ENCODE measurements at places on chromosomes 4 and X.

DNA sequence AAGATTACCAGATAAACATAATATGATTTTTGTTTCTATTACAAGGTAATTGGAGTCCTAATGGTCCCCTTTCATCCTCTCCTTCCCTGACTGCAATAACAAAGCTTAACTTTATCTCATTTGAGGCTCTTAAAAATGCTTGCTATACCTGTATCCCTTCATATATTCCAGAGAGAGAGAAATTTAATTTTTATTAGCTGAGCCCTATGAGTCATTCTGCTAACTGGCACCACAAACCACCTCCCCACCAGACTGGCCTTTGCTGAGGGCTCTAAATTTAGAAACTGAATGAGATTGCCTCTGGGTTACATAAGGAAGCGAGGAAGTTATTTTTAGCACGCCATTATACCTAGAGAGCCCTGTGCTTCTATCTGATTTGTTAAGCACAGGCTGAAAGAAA lies 27.4 kb downstream of the CBLL2 start:
- DNase-seq = peak; percentile 23

GRCh38 chrX:110748256-110748806 lies 47.3 kb downstream of the CHRDL1 start:
- no peak for DNase-seq

GRCh38 chr4:180630012-180630665 lies 1613.1 kb upstream of the TENM3 start:
- no peak for DNase-seq

DNA sequence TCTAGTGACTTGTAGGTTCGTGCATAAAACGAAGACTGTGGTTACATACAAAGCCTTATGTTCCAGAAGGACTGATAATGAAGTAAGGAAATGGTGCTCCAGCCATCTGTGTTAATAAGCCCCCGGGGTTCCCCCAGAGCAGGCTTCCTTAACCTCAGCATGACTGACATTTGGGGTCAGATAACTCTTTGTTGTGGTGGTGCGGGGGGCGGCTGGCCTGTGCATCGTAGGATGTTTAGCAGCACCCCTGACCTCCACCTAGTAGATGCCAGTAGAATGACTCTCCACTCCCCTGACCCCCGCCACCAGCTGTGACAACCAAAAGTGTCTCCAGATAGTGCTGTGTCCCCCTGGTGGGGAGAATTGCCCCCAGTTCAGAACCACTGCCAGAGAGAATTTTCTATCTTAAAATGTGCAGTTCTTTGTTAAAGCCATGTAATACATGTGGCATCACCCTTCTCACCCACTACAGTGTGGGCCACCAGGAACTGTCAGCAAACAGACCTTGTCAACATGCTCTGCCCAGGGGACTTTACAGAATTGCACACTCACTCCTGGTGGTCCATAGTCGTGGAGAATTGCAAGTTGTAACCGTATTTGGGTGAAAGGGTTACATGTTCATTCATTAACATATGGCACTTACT lies 7.5 kb downstream of the SH3KBP1 start:
- DNase-seq = no peak

GRCh38 chr4:25330905-25331808 lies 18.6 kb downstream of the ZCCHC4 start:
- no peak for DNase-seq

GRCh38 chrX:11589641-11590040 lies 76.1 kb downstream of the ARHGAP6 start:
- DNase-seq = no peak

DNA sequence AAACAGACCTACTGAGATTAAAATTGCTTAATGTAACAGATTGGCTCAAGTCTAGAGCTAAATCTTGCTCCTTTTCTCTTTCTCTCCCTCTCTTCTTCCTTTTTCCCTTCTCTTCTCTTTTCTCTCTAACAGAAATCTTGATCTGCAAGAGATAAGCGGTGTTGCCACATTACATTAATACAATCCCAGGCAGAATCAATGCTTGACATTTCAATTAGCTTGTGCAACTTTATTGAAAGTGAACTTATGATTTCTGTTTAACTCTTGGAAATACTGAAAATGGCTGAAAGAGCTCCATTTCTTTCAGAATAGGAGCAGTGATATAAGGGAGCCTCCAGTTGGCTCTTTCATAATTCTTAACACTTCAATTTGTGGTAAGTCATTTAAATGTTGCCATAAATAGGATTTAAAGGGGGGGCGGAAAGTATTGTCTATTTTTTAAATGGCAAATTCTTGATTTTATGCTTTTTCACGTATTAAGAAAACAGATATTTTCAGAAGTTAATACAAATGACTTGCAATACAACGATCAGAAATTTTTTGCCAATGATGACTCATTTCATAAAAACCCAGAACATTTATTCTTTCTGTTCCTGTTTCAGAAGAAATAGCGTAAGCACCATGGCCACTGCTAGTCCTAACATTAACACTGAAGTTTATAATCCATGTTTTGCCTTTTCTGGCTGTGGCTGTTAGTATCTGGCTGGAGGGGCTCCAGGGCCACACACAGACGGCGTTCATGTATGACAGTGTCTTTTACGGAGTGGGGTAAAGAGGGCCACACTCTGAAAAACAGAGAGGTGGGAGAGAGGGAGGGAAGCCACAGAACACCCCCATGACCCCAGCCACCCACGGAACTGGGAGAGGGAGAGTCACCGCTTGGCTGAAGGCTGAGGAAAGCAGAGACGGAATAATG lies 115.7 kb upstream of the FAT1 start:
- DNase-seq = peak; percentile 38

GRCh38 chr4:6349896-6350603 lies 80.4 kb downstream of the WFS1 start:
- no peak for DNase-seq

DNA sequence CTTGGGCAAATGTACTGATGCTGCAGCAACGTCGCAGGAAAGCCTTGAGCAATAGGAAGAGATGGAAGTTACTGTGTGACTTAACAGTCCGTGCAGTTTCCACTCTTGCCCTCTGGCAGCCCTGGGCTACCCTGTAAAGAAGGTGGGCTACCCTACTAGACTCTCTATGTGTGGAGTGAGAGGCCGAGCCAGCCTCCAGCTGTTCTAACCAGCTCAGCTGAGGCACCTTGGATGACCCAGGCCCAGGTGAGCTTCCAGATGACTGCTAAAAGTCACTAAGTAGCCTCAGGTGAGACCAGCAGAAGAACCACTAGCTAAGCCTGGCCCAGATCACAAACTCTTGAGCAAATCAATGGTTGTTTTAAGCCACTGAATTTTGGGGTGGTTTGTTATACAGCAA lies 34.9 kb upstream of the PPP2R2C start:
- DNase-seq = no peak

- DNase-seq = peak; percentile 1
These were observed 200.0 kb downstream of the PPP1R2C start for GRCh38 chrX:42577936-42578470.

GRCh38 chr4:140020457-140021361 lies 133.3 kb downstream of the MAML3 start:
- no peak for DNase-seq

DNA sequence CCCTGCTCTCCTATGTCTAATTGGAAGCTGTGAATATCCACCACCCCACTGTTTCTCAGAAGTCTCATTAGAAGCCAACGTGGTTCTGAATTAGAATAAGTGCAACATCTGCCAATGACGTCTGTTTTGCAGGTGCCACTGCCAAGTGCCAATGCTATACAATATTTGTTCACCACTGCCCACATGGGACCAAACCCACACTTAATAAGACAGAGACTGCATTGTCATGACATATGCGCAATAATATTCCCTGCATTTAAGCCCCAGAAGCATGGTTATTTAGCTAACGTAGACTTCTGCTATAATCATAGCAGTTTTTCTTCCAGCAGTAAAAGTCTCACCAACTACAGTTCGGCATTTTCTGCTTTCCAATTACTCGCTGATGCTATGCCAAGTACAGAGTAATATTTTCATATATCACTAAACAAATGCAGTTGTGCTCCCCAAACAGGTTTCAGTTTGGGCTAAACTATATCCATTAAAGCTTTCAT lies 262.5 kb upstream of the PCDH18 start:
- no peak for DNase-seq

GRCh38 chr4:187276736-187277408 lies 553.2 kb upstream of the FAT1 start:
- peak; percentile 9 for DNase-seq

GRCh38 chr4:148162519-148162918 lies 279.7 kb downstream of the NR3C2 start:
- no peak for DNase-seq

DNA sequence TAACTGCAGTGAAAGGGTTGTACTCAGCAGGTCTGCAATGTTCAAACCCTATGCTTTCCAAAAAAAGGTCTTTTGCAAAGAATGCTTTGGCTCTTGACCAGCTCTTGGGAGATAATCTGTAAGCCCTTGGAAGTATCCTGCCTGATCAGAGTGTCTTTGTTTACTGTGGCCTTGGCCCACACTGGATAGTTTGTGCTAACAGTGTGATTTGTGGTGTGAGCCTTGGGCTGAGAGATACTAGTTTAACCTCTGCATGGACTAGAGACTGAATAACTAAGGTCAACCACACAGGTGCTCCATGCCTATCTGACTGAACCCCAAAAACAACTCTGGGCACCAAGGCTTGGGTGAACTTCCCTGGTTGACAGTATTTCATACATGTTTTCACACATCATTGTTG lies 3.6 kb upstream of the MAGED1 start:
- DNase-seq = no peak

DNA sequence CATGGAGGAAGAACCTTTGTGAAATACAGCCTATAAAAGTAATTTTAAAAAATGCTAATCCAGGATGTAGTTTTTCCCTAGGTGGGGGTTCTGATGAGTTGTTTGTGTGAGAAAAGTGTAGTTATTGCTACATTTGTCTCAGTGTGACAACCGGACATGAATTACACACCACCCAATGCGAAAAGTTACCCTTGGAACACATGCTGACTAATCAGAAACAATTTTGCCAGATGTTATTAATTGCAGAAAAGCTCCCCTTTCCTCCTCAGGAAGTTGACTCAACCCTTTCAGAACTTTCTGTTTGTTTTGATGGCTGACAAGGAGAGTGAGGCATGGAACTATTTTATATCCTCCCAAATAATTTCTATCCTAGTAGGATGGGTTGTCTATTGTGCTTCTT lies 38.1 kb upstream of the EDA2R start:
- DNase-seq = no peak

- DNase-seq = no peak
These were observed 36.9 kb downstream of the SULT1E1 start for GRCh38 chr4:69823048-69823447.

DNA sequence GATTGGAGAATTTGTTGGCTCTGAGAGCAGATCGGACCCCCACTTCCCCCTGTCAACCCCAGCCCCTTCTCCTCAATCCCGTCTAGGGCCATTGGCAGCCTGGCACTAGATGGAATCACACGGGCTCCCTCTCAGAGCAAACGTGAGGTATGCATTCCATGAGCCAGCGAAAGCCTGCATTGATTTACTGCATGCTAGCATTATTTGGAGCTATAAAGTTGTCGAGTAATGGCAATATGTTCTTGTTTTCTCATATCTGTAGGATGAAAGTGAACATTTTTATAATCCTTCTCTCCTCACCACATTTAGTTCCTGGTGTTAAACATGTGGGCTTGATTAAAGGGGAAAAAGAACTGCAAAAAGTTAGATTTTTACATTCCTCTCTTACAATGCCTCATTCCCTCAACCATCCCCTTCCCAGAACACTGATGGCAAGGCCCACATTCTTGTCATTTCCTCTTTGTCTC lies 159.2 kb downstream of the SPRY1 start:
- DNase-seq = no peak

DNA sequence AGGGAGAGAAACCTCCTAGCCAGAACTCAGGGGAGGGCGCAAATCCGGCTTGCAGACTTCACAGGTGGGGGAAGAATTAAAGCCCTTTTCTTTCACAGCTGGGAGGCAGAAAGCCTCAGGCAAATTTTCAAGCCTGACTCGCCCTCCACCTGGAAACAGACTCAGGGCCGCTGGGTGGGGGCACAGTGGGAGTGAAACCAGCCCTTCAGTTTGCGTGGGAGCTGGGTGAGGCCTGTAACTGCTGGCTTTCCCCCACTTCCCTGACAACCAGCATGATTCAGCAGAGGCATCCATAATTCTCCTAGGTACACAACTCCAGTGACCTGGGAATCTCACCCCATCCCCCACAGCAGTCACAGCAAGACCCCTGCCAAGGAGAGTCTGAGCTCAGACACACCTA lies 206.9 kb upstream of the INTU start:
- no peak for DNase-seq

DNA sequence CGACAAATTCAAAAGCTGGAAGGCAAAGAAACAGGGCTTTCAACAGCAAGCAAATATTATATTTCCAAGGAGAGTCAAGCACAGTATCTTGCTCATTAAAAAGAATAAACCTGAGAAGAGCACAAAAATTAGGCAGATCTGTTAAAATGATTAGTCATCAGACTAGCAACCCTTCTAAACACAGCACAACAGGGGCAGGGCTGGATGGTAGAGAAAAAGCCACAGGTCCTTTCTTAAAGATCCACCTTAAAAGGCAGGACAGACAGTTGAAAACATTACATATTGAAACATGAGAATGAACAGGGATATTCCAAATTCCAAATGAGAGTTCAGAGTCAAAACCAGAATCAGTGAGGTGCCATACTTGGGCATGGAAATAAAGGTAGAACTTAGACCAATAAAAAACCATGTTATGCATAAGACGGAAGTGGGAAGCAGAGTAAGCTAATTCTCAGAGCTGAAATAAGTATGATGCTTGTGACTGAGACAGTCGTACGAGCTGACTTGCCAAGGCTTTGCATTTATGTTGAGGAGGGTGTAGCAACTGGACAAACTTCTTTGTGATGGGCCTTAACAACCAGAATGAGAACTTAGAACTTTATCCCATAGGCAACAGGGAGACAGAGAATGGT lies 126.9 kb upstream of the FAM9B start:
- no peak for DNase-seq

DNA sequence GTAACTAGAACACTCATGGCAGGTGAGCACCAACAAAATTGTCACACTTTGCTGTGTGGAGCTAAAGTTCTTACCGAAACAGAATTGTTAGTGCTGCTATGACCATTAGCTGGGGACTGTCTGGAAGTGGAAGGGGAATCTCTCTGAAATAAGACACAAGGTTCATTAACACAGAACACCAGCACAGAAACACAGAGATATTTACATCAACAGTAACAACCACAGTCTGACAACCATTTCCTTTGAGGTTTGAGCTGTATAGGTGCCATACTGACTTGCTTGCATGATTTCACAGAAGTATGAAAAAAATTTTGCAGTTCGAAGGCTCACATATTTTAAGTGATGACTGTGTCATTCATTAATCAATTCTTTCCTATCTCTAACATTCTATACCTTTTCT lies 109.8 kb downstream of the NYX start:
- DNase-seq = no peak

- DNase-seq = no peak
These were observed 391 bp upstream of the IDUA start for GRCh38 chr4:986428-986878.

GRCh38 chrX:12974796-12975669 lies at the start of gene TMSB4X:
Gene TMSB4X (plus strand): TSS chrX:12975110.
- peak; percentile 79 for DNase-seq

DNA sequence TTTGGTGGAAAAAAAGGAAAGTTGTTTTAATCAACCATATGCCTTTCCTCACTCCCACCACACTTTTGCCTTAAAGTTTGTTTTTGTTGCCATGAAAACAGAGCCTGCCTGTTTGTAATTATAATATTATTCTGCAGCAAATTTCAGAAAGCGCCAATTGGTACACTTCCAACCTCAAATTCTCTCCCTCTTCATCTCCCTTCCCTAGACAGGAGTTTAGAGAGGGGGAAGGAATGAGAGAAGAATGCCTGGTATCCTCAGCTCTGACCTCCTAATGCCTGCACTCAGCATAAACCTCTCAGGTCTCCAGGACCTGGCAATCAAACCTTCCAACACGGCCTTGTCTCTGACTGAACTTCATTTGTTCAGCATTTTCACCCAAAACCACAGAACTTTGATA lies 138.4 kb upstream of the HCCS start:
- no peak for DNase-seq
